Substantia nigra (tissue), 51 donors: ENCODE measurements at places on chromosomes 2 and 18.

DNA sequence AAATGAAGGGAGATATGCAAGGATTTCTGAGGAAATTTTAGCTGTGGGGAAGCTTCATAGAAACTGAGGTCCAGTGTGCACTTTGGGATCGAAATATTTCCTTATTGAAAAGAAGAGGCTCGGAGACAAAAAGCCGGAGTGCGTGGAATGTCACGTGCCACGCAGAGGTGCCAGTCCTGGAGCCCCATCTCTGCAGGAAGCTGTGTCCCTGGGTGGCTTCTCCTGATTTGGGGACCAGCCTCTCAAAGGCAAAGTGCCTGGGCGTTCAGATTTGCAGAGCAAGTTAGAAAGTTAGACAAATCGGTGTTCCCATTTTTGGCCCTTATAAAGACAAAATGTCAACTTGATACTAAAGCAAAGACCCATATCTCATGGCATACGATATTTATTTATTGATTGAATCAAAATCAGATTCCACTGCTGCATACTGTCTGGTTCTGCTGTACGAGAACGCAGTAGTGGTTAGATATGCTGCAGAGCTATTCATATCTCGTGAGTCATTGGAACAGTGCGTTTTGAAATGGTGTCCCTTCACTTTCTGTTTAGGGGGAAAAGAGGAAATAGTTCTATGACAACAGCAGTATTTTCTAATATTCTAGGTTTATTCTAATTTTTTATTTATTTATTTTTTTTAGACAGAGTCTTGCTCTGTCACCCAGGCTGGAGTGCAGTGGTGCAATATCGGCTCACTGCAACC lies 9.1 kb upstream of the ATG16L1 start:
- DNase-seq, result no peak

GRCh38 chr2:160602073-160602472 lies 108.5 kb upstream of the RBMS1 start:
- DNase-seq, result no peak

DNA sequence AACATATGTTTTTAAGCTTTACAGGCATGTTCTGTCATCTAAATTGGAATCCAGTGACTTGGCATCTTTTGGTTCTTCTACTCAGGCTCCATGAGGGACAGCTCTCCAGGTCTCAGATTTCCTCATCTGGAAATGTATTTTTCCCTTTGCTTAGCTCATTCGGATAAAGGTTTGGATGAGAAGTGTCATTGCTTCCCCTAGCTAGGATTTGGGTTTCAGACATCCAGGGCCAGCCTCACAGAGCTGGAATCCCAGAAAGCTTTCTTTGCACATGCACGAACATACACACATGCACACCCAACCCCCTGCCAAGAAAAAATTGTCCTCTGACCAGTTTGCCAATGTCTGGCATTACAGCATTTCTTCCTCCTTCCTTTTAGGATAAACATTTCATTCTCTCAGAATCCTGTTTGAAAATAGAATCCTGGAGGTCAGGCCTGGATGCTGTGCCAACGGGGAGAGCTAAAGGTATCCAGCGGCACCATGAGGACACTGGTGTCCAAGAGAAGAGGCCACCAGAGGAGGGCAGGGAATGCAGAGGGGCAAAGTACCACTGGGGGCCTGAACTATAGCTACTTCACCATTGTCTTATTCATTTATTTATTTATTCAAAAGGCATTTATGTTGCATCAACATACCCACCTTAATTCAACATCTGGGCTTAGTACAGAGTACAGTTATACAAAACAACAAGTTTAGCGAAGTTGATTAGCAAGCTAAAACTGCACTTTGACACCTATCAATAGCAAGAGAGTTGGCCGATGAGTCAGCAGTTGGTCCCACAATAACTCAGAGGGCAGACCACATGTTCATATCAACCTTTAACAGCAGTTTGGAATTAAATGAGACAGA lies 97.9 kb upstream of the ATL2 start:
- no peak for DNase-seq

DNA sequence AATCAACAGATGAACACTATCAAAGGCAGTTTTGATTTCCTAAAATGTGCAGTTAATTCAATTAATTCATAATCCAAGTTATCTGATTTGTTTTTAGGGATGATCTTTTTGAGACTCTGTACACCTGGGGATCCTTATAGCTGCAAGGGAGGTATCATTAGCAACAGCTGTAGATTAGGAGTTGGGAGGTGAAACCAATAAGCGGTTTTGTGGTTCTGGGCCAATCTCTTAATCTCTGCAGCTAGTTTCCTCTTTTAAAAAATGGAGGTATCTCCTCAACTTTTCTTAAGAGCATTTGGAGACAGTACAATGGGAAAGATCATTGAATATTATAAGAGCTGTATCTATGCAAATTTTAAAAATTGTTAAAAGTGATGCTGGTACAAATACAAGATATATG lies 126.0 kb downstream of the MC4R start:
- no peak for DNase-seq

DNA sequence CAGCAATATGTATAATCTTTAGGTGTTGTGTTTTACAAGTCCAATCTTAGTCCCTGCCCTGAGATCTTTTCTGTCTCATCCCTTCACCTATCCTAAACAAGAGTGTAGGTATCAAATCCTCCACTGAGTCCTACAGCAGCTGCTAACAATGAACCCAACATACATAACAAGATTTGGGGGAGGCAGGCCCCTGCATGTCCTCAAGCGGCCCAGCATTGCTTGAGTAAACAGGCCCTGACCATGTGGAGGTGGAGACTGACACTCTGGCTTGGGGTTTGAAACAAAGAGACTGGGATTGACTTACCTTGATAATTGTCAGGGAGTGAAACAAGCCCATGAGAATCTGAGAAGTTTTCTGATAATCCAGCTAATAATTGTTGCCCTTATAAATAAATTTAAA lies 213.4 kb downstream of the STK39 start:
- DNase-seq, result no peak

GRCh38 chr18:51668607-51669006 lies 471.1 kb upstream of the MEX3C start:
- DNase-seq, result no peak

DNA sequence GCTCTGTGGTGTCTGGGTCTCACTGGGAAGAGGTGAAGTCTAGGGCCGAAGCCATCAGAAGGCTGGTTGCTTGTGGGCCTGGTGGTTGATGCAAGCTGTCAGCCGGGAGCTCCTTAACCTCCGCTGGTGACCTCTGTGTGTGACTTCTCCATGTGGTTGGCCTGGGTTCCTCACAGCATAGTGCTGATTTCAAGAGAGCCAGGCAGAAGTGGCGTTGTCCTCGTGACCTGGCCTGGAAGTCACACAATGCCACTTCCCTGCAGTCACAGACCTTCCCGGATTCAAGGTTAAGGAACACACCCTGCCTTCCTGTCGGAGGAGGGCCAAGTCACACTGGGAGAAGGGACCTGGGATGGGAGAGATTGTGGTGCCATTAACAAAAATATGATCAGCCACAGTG lies 303.7 kb upstream of the HS6ST1 start:
- peak; percentile 26 for DNase-seq

DNA sequence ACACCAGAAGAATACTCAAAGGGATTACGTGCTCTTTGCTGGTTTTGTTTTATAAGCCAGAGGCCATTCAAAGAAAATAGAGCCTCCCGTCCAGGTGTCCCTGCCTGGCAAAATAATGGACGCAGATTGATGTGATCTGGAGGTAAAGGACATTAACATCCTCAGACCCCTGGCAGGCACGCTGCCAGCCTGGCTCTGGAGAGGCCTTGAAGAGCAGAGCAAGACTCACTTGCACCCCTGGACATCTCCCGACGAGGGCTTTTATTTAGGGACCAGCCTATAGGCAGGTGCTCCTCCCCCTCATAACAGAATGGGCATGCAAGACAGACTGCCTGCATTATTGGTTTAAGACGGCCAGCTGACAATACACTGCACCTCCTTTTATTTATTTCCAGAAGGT lies 291.3 kb downstream of the BCL11A start:
- no peak for DNase-seq

- no peak for DNase-seq
Observed at GRCh38 chr18:3691705-3692104, 241.7 kb downstream of the TGIF1 start.

DNA sequence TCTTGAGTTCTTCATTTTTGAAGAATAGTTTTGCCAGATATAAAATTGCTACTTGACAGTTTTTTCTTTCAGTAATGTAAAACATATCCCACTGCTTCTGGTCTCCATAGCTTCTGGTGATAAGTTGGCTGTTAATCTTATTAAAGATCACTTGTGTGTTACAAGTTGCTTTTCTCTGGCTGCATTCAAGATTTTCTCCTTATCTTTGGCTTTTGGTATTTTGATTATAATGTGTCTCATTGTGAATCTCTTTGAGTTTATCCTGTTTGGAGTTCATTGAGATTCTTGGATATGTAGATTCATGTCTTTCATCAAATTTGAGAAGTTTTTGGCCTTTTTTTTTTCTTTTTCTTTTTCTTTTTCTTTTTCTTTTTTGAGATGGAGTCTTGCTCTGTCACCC lies 20.2 kb upstream of the ADNP2 start:
- no peak for DNase-seq

- no peak for DNase-seq
Observed at GRCh38 chr2:36809069-36809445, 112.5 kb downstream of the VIT start.
